Activated gamma-delta T cell treated with anti-CD3 and anti-CD28 coated beads, Interleukin-2, amount 50 U/mL, for 16 hours (primary cell): ENCODE measurements at places on chromosomes 7 and 10.

DNA sequence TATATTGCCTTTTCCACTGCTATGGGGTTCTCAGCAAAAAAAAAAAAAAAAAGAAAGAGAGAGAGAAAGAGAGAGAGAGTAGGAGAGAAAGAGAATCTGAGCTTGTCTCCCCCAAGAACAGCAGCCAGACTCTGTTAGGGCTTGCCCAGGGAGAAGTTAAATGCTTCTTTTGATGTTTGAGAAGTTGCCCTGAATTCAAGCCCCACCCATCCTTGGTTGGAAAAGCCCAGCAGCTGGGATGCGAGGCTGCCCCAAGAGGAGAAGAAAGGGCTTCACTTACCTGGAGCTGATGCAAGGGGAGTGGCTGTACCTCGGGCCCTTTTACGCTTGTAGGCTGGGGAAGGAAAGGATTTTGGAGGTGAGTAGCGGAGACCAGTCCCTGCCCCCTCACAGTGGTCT, 20.9 kb upstream of the MGMT start:
- no peak for DNase-seq

DNA sequence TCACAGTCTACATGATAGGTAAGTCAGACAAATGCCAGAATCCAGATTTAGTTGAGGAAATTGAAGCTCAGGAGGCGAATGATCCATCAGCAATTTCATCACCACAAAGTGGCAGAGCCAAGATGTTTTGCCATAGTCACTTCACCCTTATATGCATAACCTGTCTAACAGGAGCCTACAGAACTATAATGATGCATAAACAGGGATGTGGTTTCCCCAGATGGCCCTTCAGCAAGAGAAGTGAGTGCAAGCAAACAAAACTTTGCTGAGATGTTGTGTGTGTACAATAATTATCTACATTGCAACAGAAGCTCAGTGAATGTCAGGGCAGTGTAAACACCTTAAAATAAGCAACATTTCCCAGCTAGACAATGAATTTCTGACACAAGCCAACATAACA, 28.6 kb downstream of the PON3 start:
- DNase-seq, result no peak

GRCh38 chr7:15743926-15744480, 57.5 kb upstream of the MEOX2 start:
- no peak for DNase-seq

DNA sequence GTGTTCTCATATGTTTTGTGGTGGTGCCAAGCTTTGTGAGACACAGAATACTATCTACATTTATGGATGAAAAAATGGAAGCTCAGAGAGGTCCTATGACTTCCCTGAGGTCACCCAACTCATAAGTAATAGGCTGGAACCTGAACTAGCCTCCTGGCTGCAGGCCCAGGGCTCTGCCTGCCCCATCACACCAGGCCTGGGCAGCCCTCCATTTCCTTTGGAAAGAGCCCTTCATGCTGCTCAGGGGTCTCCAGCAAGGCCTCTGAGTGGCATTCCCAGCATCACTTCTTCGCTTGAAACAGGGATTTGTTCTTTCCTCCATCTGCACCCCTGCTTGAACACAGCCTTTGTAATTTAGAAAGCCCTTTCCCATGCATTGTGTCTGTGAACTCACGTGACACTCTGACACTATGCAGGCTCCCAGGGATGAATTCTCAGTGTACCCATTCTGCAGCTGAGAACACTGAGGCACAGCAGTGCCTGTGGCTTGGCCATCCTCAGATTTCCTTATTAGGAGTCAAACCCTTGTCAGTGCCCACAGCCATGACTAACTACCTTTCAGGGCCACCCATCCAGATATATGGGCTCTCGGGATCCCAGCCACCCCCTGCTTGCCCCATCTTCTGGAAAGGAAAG, 127.8 kb upstream of the PPIF start:
- no peak for DNase-seq

DNA sequence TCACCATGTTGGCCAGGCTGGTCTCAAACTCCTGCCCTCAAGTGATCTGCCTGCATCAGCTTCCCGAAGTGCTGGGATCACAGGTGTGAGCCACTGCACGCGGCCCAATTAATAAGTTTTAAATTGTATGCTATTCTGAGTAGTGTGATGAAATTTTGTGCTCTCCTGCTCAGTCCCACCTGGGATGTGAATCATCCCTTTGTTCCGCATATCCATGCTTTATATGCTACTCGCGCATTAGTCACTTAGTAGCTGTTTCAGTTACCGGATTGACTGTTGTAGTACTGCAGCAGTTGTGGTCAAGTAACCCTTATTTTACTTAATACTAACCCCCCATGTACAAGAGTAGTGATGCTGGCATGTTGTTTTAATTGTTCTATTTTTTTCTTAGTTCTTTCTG, 47.3 kb upstream of the OIT3 start:
- DNase-seq, result no peak

- no peak for DNase-seq
Observed at GRCh38 chr7:97006816-97007582, 1.6 kb downstream of the DLX6 start.

GRCh38 chr7:99102809-99103690, 40.9 kb downstream of the SMURF1 start:
- DNase-seq, result no peak

DNA sequence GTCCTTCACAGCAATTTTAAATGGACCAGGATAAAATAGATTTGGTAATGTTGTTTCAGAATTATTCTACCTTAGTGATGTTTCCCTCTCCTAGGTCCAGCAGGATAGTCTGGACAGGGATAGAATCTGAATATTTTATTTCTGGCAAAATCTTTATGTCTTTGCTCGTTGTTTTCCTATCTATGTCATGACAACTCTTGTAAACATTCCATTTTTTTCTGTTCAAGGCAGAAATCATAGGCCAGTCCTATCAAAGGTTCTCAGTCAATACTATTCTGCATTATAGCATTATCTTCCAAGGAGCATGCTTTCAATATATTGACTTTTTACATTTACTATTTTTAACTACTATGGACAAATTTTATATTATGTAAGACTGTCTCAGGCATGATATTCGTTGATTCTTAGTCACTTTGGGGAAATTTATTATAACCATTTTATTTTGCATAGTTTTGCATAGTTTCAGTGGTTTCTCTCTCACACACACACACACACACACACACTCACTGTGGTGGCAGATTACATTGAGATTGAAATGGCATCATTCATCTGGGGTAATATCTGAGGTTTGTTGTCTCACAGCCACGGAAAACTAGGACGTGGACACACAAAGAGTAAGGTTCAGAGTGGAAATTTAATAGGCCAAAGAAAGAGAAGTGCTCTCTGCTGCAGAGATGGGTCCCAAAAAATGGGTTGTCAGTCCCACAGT, 17.2 kb downstream of the TAS2R60 start:
- DNase-seq, result no peak

DNA sequence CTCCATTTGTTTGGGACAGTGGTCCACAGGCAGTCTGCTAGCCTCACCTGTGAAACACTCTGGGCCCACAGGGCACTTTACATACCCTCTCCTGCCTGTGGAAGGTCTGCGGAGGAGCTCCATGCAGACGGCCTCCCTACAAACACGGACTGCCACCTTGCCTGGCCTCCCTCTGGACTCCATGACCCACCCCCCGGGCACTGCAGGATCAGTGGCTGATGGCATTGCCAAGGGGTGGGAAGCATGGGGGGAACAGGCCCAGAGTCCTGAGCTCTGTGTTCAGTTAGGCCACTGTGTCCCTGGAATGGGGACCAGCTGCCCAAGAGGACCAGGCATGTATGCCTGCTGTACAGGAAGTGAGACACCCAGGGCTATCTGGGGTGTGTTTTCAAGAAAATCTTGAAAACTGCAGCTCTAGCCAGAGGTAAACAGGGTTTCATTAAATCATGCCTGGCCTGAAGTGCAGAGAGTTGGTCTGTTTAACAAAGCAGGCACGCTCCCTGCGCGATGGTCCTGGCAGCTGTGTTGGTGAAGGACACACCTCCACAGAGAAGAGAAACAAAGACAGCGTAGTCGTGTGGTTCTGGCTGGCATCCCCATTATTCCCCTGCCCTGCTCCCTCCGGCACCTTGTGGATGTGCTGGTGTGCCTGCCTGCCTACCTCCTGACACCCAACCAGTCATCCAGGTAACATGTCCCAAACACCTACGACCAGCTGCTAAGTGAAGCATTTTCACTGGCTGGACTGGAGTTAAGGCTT, 470.8 kb upstream of the ZMIZ1 start:
- no peak for DNase-seq

DNA sequence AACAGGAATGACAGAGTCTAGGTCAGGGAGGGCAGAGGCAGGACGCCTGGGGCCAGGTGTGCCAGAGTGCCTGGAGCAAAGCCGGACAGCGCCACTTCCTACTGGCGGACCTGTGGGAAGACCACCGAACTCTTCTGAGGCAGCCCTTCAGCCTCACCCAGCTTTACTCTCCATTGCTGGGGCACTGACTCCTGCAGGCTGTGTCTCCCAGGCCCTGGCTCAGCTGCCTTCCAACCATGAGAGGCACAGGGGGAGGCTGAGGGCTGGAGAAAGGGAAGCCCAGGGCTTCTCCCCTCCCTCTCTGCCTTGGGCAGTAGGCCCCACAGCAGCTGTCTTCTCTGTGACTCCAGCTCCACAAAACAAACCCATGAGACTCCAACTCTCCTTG, 139.6 kb upstream of the UNC5B start:
- DNase-seq, result no peak

- DNase-seq, result no peak
Observed at GRCh38 chr10:86668297-86669165, at the start of gene LDB3. Gene LDB3 (plus strand): TSS chr10:86668511. CDS start chr10:86668692, 181 bp downstream.

- no peak for DNase-seq
Observed at GRCh38 chr10:119242186-119242585, 34.8 kb downstream of the GRK5 start.
